SW 1271 (cell line): ENCODE measurements at places on chromosomes 1 and 21.

GRCh38 chr1:202580619-202581018, 129.6 kb downstream of the SYT2 start:
- DNase-seq: no peak

DNA sequence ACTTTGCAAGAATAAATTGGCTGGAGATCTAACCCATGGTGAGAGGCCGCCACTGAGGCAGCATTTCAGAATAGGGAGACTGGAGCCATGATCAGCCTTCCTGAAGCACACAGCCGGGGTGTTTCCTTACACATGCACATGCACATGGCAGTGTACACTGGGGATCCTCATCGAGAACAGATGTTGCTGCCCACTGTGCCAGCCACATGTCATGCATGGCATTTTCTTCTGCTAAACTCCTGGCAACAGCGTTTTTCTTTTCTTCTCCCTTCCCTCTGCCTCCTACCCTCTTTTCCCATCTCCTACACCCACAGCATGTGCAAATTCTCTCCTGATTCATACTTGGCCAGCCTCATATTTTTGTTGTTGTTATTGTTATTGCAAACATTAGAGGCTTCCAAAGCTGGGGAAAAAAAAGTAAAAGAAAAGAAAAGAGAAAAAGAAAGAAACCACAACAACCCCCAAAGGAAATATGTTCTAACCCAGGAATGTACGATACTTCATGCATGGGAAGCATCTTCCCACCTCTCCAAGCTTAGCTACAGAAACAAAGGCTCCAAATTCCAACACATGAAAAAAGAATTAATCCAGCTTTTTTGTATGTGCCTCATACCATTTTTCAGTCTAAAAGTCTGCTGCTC, 344.0 kb downstream of the ASTN1 start:
- DNase-seq: no peak

GRCh38 chr1:95084317-95085176, 11.8 kb upstream of the ALG14 start:
- DNase-seq: no peak

DNA sequence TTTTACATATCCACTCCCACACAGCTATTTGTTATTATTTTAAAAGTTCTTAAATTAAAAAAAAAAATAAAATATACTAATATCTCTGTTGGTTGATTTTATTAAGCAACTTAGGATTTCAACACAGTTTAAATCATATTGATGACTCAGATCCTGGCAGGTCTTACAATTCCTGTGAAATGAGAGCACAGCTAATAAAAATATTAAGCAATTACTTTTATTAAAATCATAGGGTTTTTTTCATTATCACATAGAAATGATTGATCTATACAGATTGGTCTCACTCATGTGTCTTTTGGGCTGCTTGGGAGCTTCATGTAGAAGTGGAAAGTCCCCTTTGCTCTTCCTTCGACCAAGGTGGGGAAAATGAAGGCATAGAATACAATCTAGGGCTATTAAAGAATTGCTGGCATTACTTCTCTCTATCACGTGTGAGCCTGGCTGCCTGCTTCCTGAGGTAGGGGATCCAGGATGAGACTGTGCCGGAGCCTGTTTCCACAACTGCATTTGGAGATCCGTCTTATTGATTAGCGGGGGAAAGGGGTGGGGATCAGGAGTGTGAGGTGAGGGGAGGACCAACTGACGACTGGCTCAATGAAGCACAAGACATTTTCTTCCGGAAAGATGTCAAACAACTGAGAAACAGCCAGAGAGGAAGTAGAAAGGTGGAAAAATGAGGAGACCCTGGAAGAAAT, 858.0 kb downstream of the USP25 start:
- no peak for DNase-seq

DNA sequence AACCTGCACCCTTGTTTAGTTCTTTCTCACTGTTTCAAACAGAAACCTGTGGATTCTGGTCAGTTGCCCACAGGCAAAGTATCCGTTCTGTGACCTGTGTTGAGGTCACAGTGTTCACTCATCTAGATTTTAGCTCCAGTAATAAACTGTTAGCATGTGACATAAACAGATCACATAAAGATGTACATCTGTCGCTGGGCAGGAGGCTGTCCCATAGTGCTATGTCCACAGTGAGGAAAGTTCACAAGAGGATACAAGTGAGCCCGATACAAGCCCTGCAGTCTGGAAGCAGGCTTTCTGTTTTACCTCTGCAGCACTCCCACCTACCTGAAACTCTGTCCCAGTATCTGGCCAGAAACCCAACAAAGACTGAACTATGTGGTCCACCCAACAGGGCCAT, 28.4 kb downstream of the LMX1A start:
- DNase-seq: no peak

DNA sequence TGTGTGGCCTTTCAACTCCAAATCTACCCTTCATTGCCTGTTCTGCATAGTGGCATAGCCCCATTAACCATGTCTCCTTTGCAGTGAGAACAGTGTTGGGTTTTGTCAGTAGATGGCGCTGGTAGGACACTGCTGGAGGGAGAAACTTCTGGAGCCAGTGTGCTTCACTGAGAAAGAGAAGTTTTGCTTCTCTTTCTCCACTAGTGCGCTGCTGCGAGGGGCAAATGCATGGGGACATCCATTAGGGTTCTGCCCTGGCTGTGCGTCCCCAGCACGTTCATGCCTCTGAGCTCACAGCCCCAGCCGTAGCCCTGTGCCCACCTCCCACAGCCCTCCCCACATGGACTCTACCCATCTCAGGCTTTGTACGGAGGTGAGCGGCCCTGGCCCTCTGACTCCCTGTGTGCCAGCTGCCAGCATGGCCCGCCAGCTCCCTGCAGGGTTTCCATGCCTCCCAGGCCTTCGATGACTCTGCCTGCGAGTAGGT, 53.1 kb downstream of the RIMS3 start:
- peak; percentile 27 for DNase-seq

DNA sequence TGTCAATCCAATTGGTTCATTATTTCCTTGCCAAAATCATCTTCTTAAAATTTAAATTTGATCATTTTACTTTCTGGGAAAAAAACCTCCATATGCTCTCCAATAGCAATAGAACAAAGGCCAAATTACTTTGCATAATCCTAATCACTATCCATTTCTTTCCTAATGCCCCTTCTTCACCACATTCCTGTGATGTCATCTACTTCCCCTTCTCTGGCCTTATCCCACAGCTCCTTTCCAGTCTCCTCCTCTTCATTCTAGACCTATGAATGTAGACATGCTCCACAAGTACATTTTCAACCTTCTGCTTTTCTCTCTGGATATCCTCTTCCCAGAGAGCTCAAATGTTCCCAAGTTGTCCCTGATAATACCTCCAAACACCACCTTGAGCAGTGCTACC, 216.6 kb downstream of the MRPL39 start:
- no peak for DNase-seq

- no peak for DNase-seq
These were observed 498.3 kb upstream of the DAB1 start for GRCh38 chr1:57922130-57922529.

- DNase-seq: no peak
These were observed 47.0 kb upstream of the CSF1 start for GRCh38 chr1:109863667-109864046.

GRCh38 chr1:245054105-245054504, 100.7 kb upstream of the KIF26B start:
- DNase-seq: no peak

- DNase-seq: no peak
These were observed 253.6 kb upstream of the IRF2BP2 start for GRCh38 chr1:234863551-234863971.

DNA sequence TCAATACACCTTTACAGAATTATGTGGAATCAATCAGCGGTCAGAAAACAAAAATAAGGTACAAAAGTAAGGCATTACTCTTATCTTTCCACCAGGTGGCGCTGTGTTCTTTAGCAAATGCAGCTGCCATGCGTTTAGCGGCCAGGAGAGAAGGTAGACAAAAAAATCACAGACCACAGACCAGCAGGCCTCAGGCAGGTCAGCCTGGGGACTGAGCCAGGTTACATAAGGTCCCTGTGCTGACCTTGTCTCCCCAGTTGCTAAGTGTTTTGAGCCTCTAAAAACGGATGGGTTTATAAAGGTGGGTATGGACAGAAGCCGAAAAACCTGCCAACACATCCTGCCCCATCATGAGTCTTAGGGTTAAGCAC, 2.8 kb downstream of the RGS16 start:
- no peak for DNase-seq

- no peak for DNase-seq
These were observed 14.6 kb upstream of the TENT5C start for GRCh38 chr1:117591252-117591651.

DNA sequence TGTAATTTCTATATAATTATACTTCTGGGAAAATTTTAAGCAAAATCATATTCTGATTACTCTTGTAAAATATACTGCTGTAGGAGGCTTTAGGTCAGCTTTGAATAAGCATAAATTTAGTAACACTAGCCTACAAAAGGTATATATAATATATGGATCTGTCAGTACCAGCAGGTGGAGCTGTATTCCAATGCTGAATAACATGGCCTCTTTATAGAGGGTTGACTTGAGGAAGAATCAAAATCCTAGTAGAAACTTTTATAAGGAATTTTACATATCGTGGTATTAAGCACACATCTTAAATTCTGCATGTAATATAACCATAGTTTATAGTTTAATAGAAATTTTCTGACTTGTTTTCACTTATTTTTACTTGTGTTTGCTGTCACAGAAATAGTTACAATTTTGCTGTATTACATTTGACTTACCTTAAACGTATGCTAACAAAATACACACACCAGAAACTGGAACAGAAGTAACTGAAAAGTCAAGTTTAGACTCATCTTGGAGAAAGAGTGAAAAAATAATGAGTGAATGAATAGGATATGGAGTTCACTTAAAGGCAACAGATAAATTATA, 79.3 kb downstream of the HMCN1 start:
- DNase-seq: no peak
